Mucosa of descending colon (tissue), 3 donors: ENCODE measurements at places on chromosomes 16 and 17.

DNA sequence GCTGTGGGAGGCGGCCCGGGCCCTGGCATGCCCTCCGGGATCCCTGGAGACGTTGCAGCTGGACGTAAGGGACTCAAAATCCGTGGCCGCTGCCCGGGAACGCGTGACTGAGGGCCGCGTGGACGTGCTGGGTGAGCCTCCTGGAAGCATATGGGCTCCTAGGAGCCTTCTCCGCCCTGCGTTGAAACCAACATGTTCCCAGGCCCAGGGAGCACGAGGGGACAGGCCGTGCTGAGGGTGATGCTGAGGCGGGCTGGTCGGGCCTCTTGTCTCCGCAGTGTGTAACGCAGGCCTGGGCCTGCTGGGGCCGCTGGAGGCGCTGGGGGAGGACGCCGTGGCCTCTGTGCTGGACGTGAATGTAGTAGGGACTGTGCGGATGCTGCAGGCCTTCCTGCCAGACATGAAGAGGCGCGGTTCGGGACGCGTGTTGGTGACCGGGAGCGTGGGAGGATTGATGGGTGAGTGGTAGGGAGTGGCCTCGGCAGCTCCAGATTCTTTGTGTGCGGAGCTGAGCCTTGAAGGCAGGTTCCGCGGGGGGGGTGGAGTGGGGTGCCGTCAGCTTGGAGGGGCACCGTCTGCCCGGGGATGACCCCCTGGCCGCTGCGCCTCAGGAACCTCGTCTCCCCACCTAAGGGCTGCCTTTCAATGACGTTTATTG, 567 bp downstream of the HSD17B1 start:
- DNase-seq = peak; percentile 65

DNA sequence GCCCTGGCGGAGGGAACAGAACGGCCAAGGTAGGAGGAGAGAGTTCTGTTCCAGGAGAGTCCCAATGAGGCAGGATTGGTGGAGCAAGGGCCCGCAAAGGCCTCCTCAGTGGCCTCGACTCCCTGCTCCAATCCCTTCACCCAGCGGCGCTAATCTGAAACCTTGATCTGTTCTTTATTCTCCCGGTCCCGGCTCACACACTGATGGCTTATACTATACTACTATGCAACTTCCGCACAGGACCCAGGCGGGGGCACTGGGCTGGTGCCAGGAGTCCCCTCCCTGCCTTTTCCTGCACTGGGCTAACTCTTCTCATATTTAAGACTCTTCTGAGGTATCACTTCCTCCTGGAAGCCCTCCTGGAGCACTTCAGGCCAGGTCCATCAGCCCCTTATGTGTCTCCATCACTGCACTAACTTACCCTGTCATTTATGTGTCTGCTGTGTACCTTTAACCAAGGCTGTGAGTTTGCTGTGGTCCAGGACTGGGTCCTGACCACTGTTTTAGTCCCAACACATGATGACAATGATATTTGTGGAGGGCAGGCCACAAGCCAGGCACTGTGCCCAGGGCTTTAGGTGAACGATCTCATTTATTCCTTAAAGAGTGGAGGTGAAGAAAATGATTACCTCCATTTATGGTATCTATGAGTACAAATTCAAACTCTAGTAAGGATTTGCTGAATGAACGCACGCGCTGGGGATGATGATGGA, 6.8 kb downstream of the CCDC102A start:
- DNase-seq = no peak

DNA sequence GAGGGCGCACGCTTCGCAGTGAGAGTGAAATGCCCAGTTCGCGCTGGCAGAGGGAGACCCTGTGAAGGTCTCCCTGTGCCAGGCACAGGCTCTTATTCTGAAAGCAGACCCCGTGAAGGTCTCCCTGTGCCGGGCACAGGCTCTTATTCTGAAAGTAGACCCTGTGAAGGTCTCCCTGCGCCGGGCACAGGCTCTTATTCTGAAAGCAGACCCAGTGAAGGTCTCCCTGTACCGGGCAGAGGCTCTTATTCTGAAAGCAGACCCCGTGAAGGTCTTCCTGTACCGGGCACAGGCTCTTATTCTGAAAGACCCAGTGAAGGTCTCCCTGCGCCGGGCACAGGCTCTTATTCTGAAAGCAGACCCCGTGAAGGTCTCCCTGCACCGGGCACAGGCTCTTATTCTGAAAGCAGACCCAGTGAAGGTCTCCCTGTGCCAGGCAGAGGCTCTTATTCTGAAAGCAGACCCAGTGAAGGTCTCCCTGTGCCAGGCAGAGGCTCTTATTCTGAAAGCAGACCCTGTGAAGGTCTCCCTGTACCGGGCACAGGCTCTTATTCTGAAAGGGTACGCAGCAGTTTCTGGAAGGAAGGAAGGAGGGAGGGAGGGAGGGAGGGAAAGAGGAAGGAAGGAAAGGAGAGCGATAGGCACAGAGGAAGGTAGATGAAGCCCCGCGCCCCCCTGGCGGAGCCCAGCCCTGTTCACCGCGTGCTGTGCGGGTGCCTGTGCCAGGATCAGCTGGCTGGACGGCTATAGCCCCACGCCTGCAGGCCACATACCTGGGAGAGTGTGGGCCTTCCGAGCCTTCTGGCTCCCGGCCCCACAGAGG, 55.3 kb downstream of the WDR45B start:
- peak; percentile 82 for DNase-seq

DNA sequence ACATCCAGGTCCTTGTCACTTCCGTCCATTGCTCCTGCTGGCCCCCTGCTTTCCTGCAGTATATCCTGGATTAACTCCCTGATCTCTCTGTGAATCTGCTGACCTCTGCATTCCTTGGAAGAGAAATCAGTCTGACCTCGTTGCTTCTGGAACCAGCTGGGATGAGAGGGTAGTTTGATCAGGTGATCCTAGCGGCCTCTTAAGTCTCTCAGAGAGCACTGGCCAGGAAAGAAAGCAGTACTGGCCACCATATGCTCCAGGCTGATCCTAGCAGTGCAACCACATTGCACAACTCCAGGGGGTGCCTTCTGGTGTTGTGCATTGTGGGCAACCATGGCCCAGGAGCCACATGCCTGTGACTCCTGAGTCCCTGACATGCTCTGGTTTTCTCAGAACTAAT, 79.2 kb downstream of the ARHGAP23 start:
- no peak for DNase-seq

- DNase-seq = no peak
These were observed 24.6 kb downstream of the CEP112 start for GRCh38 chr17:66167189-66167815.

DNA sequence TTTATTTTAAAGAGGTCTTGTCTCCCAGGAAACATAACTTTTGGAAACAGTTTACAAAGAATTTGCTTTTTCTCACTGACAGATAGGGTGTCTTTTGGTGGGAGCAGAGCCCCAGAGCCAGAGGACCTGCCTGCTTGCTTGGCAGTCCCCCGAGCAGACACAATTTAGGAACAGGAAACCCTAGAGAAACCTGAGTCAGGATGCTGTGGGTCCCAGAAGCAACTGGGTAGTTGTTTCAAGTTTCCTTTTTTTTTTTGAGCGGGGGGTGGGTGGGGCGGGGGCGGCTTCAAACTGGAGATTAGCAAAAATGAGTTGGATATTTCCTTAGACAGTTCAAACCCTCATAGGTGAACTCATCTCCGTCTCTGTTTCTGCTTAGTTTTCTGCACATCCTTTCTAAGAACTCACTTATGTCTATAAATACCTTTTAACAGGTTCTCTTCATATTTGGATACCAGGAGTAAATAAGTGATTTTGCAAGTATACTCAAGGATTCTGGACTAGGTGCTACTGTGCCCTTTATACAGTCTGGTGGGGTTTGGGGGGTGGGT, 135.1 kb downstream of the PRKCA start:
- DNase-seq = no peak

GRCh38 chr16:3938843-3939624, 58.5 kb upstream of the CREBBP start:
- no peak for DNase-seq

DNA sequence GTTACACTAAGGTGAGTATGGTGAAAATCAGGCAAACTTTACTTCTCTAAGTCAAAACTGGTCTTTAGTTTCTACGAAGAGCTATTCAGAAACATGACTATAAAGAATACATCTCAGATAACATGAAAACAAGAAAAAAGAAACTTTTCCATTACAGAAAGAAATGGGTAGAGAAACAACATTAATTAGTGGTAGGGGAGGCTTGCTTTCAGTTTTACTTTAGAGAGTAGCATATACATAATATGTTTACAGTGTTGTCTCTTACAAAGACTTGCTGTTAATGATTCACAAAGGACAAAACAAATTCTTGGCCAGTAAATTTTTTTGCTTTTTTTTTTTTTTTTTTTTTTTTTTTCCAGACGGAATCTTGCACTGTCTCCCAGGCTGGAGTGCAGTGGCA, 34.2 kb downstream of the CRLF3 start:
- DNase-seq = no peak

- peak; percentile 55 for DNase-seq
These were observed 31.8 kb downstream of the USP7 start for GRCh38 chr16:8931859-8932258.

GRCh38 chr17:78111016-78111726, 17.4 kb downstream of the TMC6 start:
- DNase-seq = no peak

GRCh38 chr17:7717756-7718350, 309 bp downstream of the DNAH2 start:
- no peak for DNase-seq

DNA sequence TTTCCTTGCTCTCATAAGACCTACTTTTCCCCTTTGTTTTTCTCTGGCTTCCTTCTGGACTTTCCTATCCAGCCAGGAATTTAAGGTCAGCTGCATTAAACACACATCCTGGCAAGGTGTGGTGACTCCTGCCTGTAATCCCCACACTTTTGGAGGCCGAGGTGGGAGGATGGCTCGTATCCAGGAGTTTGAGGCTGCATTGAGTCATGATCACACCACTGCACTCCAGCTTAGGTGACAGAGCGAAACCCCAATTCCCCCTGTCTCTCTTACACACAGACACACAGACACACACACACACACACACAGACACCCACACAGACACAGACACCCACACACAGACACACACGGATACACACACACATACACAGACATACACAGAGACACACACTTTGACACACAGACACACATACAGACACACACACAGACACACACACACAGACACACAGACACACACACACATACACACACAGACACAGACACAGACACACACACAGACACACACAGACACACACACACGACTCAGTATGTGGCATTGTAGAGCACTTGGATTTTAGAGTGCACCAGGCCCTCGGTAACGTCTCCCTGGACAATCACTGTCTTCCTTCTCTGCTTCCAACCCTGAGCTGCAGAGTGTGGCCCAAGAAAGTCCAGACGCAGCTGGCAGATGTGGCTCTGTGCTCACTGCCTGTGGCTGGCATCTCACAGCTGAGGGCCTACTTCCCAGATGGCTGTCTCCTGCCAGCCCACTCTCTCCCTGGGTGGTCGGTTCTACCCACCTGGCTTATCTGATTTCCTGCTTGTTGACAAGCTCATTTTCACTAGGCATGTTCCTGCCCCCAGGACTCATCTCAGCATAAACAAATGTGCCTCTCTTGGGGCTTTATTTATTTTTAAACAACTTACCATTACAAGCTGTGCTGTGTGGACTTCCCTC, 39.0 kb downstream of the NLRP1 start:
- DNase-seq = no peak

DNA sequence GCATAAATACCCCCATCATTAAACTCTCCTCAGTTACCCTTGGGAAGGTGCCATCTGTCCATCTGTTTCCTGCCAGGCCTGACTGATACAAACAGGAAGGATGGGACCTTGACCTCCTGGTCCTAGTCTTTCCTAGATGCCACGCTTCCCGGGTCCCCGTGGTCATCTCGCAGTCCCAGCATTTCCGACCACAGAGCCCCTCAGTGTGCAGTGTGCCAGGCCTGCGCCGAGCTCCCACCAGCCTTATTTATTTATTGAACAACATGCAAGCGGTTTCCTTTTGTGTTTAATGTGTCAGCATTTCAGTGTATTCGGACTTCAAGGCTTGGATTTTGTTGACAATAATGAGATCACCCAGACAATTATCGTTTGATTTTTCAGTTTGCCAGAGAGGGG, 45.6 kb upstream of the NKD1 start:
- DNase-seq = no peak

DNA sequence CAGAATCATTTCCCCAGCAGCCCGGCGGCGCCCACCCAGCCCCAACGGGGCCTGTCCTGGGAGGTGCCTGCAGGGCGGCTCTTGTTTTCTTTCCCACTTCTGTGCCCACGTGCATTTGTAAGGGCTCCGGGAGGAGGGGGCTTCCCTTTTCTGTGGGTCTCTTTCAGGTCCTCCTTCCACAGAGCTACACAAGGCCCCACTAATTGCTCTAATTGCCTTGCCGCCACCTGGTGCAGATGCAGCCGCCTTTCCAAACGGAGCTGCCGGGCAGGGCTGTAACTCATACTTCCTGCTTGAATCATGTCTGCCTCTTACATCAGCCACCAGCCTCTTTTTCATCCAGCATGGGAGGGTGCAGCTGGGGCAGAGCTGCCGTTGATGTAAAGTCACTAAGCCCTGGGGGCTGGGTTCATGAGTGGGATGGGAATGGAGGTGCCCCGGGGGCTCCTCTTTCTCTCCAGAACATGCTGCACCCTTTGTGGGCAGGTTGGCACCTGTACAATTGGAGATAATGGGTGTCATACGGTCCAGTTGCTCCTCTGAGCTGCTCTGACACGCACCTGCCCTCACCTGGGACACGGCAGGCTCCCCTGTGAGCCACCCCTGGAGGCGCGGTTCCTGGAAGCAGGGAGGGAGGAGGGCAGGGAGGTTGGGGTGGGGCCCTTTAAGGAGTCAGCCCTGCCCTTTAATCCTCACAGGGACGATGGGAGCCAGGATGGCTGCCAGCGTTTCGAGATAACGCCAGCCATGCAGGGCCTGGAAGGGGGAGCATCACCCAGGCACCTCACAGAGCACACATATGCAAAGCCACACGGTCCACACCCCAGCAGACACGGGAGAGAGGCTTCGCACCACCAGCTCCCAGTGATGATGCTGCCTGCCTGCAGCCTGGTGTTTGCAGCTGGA, 41.1 kb upstream of the KLHDC4 start:
- DNase-seq = peak; percentile 77

- DNase-seq = no peak
These were observed 160.9 kb downstream of the SLC39A11 start for GRCh38 chr17:72931635-72932034.

DNA sequence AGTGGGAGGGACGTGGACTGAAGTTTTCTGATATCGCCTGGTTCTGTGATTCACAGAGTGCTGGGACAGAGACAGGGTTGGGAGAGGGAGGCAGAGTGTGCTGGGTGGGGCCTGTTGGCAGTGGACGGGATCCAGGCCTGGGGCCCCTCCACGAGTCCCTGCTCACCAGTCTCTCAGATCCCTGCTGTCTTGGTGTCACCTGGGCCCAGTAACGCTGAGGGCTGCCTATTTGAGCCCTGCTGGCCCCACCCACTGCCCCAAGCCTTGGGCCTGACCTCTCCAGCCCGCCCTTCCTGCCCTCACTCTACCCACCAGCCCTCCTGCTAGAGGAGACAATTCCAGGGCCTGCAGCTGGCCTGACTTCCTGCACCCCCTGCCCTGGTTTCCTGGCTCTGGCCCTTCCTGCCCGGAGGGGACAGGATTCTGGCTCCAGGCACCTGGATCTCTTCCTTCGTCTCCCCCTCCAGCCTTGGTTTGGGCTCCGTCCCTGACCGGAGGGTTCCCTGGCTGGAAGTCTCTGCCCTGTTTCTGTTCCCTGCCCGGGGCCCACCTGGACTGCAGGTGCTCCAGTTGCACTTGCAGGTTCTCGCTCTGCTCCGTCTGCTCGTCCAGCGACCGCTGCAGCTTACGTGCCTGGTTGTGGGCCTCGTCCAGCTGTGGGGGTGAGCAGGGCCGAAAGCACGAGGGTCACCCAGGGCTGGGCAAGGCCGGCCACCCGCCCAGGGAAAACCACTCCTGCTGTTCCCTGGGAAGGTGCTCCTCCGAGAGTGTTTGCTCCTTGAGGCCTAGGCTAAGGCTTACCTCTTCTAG, 21.4 kb downstream of the CCDC102A start:
- peak; percentile 43 for DNase-seq

- no peak for DNase-seq
These were observed 2.6 kb downstream of the WNT9B start for GRCh38 chr17:46853896-46854444.
